ENCODE measurements at places on chromosomes 5 and 9.

- no peaks in the 10 kb centered on the region for H3K4me1 ChIP-seq
- no peaks in the 10 kb centered on the region for H3K27me3 ChIP-seq
- no peak overlapping the region for H3K27ac ChIP-seq
- H3K4me3 ChIP-seq, result no peak overlapping the region
- no peak for DNase-seq
Measured at GRCh38 chr5:78785454-78785853, 136.9 kb upstream of the LHFPL2 start.

DNA sequence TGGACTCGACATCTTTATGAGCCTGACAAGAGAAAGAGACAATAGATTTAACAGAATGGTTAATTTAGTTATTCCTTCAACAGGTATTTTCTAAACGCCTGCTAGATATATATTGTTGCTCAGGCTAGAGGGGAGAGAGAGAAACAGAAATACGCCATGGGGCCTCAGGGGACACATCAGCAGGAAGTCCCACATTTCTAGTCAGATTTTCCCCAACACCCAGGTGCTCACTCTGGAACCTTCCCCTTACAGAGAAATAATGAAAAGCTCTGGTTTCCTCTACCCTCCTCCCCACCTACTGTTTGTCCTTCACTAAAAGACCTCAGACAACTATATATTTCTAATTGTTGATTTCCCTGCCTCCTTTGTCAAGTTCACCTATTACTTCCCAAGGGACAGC is 130.3 kb upstream of the TBC1D2 start:
- H3K27ac ChIP-seq, result no peak overlapping the region
- no peaks in the 10 kb centered on the region for H3K36me3 ChIP-seq
- H3K4me1 ChIP-seq, result no peaks in the 10 kb centered on the region
- H3K4me3 ChIP-seq, result no peak overlapping the region
- no peak for DNase-seq

GRCh38 chr5:96121364-96121763 is 159.7 kb upstream of the ELL2 start:
- no peaks in the 10 kb centered on the region for H3K36me3 ChIP-seq
- H3K27ac ChIP-seq, result no peak overlapping the region
- no peak for DNase-seq
- H3K27me3 ChIP-seq, result peaks cover 11% of the 10 kb centered on the region

GRCh38 chr9:38176251-38176650 is 107.2 kb upstream of the SHB start:
- H3K4me3 ChIP-seq, result no peak overlapping the region
- H3K4me1 ChIP-seq, result no peaks in the 10 kb centered on the region
- no peak overlapping the region for H3K27ac ChIP-seq
- DNase-seq, result no peak
